Neuronal stem cell (in vitro differentiated cells): ENCODE measurements at places on chromosomes 7 and 10.

- H3K27ac ChIP-seq, result no peak overlapping the region
- no peaks in the 10 kb centered on the region for H3K4me1 ChIP-seq
- no peak overlapping the region for H3K4me3 ChIP-seq
- no peaks in the 10 kb centered on the region for H3K27me3 ChIP-seq
- no peaks in the 10 kb centered on the region for H3K36me3 ChIP-seq
Observed at GRCh38 chr7:126993626-126994213, 259.0 kb downstream of the GRM8 start.

- H3K4me3 ChIP-seq, result no peak overlapping the region
- no peaks in the 10 kb centered on the region for H3K27me3 ChIP-seq
- H3K27ac ChIP-seq, result no peak overlapping the region
- no peak for DNase-seq
- H3K4me1 ChIP-seq, result peaks cover 25% of the 10 kb centered on the region
Observed at GRCh38 chr10:101002456-101002855, 2.8 kb downstream of the LZTS2 start.

DNA sequence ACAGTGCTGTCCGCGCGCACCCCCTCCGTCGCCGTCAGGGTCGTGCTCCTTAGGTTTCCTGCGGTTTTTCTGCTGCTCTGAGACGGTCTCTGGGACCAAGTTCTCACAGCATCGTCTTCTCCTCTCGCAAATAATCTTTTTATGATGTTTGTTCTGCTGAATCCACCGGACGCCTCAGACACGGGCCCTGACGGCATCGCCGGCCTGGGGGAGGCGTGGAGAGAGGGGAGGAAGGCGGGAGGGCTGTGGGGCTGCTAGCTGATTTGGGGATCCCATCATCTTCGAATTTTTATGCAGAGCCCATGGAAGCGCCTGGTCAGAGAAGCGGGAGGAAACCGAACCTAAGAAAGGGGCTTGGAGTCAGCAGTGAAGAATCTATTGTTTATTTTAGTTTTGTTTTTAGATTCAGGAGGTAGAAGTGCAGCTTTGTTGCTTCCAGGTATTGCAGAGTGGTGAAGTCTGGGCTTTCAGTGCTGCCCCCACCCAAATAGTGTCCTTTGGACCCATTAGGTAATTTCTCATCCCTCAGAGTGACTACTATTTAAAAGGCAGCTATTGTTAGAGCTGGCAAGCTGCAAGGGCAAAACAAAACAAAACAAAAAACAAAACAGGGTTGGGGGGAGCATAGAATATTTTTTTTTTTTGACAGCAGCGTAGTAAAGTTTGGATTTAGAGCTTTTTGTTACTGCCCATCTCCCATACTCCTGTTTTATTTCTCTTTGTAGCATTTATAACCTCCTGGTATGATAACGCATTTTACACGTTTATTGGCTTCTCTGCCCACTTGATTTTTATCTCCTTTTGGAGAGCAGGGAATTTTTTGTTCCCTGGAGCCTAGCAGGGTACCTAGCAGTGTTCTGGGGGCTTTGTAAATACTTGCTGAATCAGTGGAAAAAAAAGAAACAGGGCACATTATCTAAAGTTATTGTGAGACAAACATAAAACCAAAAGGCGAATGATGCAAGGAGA, 92.6 kb downstream of the SPAG6 start:
- H3K4me1 ChIP-seq, result peaks cover 7% of the 10 kb centered on the region
- DNase-seq, result no peak
- H3K36me3 ChIP-seq, result no peaks in the 10 kb centered on the region

- H3K4me1 ChIP-seq, result peaks cover 22% of the 10 kb centered on the region
- H3K27ac ChIP-seq, result peak overlapping the region; percentile 75
- peak; percentile 30 for DNase-seq
- H3K4me3 ChIP-seq, result peak overlapping the region; percentile 4
- H3K36me3 ChIP-seq, result no peaks in the 10 kb centered on the region
Observed at GRCh38 chr7:101386558-101387231, 24.0 kb downstream of the COL26A1 start.

GRCh38 chr7:2663121-2663886, 24.7 kb upstream of the AMZ1 start:
- no peak overlapping the region for H3K27ac ChIP-seq
- DNase-seq, result no peak
- H3K36me3 ChIP-seq, result peaks cover 19% of the 10 kb centered on the region
- no peaks in the 10 kb centered on the region for H3K4me1 ChIP-seq
- H3K4me3 ChIP-seq, result no peak overlapping the region

GRCh38 chr10:101686133-101686925, 8.6 kb downstream of the FBXW4 start:
- no peaks in the 10 kb centered on the region for H3K36me3 ChIP-seq
- H3K4me1 ChIP-seq, result peaks cover 5% of the 10 kb centered on the region
- no peak overlapping the region for H3K27ac ChIP-seq
- H3K27me3 ChIP-seq, result no peaks in the 10 kb centered on the region
- no peak overlapping the region for H3K4me3 ChIP-seq

DNA sequence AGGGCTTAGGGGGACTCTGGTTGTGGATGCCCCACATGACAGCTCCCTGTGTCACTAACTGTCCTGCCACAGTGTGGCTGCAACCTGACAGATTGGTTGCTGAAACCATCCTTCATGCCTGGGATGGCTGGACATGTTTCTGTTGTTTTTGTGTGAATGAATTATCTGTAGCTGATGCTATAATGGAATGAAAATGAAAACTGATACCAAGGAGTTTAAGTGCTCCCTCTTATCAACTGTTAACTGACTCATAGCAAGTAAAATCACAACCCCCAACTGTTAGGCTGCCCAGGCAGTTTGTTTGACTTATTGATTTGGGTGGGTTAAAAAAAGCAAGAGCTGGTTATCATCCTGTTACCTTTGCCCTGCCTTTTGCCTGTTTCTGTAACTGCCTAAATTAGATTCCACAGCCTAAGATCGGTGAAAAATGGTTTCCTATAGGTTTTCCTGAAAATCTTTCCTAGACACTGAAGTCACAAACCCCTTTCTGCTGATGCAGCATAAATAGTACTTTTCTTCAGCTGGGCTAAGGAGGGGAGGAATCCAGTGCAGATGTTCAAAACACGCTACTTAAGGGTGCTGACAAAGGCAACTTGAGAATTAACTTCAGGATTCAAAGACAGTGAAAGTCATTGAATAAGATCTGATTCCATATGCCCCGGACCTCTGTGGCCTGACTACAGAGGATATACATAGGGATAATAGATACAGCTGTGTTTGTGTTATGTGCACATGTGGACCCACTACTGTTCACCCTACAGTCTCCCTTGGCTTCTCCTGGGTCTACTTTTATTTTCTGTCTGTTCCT, 5.7 kb downstream of the FRAT2 start:
- H3K36me3 ChIP-seq, result no peaks in the 10 kb centered on the region
- peaks cover 11% of the 10 kb centered on the region for H3K4me1 ChIP-seq
- no peak overlapping the region for H3K4me3 ChIP-seq

- no peak overlapping the region for H3K27ac ChIP-seq
- H3K36me3 ChIP-seq, result no peaks in the 10 kb centered on the region
- no peaks in the 10 kb centered on the region for H3K4me1 ChIP-seq
- H3K27me3 ChIP-seq, result no peaks in the 10 kb centered on the region
- no peak for DNase-seq
Observed at GRCh38 chr7:28745351-28745750, 212.8 kb downstream of the TRIL start.

GRCh38 chr10:89837165-89838043, 136.0 kb downstream of the KIF20B start:
- H3K4me3 ChIP-seq, result no peak overlapping the region
- H3K27ac ChIP-seq, result no peak overlapping the region
- DNase-seq, result no peak
- H3K4me1 ChIP-seq, result no peaks in the 10 kb centered on the region
- H3K27me3 ChIP-seq, result no peaks in the 10 kb centered on the region

- H3K27ac ChIP-seq, result no peak overlapping the region
- H3K36me3 ChIP-seq, result no peaks in the 10 kb centered on the region
- no peaks in the 10 kb centered on the region for H3K27me3 ChIP-seq
- no peak for DNase-seq
- H3K4me3 ChIP-seq, result no peak overlapping the region
Observed at GRCh38 chr10:78664929-78665553, 403.7 kb upstream of the ZMIZ1 start.

DNA sequence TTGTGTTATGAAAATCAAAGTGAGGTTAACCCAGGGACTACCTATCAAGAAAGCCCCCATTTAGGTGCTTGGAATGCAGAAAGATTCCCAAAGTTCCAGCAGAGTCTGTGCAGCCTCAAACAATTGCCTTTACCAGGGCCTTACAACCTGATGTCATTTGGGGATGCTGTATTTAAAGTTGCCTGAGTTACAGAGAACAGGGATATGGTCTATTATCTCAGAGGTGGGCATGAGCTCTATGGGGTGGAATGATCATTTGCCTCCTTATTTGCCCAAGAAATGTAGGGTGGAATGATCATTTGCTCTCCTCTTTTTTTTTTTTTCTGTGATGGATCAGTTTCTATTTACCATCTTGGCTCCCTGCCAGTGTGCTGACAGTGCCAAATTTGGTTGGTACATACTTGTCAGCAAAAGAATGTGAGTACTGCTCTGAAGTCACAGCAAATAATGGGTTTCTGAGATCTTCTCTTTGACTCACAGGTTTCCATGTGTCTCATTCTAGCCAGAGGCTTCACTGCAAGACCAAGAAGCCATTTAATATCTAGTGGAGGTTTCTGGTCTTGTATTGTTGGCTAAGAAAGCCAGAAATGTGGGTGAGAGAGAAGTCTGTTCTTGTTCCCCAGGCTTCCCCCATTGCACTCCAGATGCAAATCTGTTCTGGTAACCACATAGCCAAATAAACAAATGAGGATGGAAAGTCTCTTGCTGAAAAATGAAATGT, 45.5 kb upstream of the ZNRF2 start:
- H3K4me3 ChIP-seq, result no peak overlapping the region
- H3K4me1 ChIP-seq, result no peaks in the 10 kb centered on the region
- no peaks in the 10 kb centered on the region for H3K36me3 ChIP-seq
- no peak for DNase-seq
- H3K27me3 ChIP-seq, result no peaks in the 10 kb centered on the region

DNA sequence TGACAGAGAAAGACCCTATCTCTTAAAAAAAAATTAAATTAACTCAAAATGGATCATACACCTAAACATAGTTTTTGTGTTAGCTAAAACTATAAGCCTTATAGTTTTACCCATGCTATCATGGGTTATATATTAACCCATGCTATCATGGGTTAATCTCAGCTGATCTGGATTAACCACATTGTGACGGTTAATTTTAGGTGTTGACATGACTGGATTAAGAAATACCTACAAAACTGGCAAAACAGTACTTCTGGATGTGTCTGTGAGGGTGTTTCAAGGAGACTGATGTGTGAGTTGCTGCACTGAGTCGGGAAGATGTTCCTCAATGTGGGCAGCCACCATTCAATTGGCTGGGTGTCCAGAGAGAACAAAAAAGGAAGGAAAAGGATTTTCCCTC, 44.3 kb upstream of the FXYD4 start:
- no peak overlapping the region for H3K4me3 ChIP-seq
- no peaks in the 10 kb centered on the region for H3K36me3 ChIP-seq
- H3K27me3 ChIP-seq, result no peaks in the 10 kb centered on the region
- no peak for DNase-seq
- peaks cover 7% of the 10 kb centered on the region for H3K4me1 ChIP-seq
- H3K27ac ChIP-seq, result no peak overlapping the region
